ENCODE measurements at places on chromosomes 12 and 14.
A peak's percentile ranks its signal among the peaks of the same experiment; 100 is the strongest.

GRCh38 chr12:91985002-91985787 is 160.5 kb downstream of the BTG1 start:
- no peaks in the 10 kb centered on the region for H3K27me3 ChIP-seq
- H3K4me1 ChIP-seq: peaks cover 35% of the 10 kb centered on the region
- peak overlapping the region; percentile 6 for H3K4me3 ChIP-seq

GRCh38 chr12:74538491-74539258 is 1.0 kb downstream of the ATXN7L3B start:
- DNase-seq: no peak
- peaks cover 53% of the 10 kb centered on the region for H3K36me3 ChIP-seq
- H3K27me3 ChIP-seq: no peaks in the 10 kb centered on the region

- H3K4me3 ChIP-seq: no peak overlapping the region
- no peaks in the 10 kb centered on the region for H3K36me3 ChIP-seq
- H3K27ac ChIP-seq: no peak overlapping the region
Observed at GRCh38 chr14:97282210-97283004, 485.2 kb downstream of the VRK1 start.

GRCh38 chr12:131038961-131039950 is 85.5 kb downstream of the ADGRD1 start:
- DNase-seq: no peak
- no peaks in the 10 kb centered on the region for H3K27me3 ChIP-seq
- H3K4me1 ChIP-seq: peaks cover 23% of the 10 kb centered on the region
- no peak overlapping the region for H3K4me3 ChIP-seq
- H3K36me3 ChIP-seq: peaks cover 4% of the 10 kb centered on the region

DNA sequence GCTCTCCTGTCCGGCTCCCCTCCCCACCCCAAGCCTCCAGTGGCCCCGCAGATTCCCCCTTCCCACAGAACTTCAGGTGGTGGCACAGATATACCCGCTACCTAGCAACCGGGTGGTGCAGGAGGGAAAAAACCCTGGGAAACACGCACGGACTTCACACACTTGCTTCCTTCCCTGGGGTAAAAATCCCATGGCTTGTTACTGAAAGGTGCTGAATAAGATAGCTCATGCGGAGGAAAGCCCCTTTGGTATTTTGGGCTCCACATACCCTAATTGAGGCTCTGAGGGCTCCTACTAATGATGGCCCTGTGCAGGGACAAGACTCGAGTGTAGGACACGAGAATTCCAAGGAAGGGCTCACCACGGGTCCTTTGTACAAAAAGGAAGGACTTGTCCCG is 869 bp upstream of the RIMBP2 start:
- peak overlapping the region; percentile 88 for H3K4me3 ChIP-seq
- H3K27ac ChIP-seq: no peak overlapping the region
- no peaks in the 10 kb centered on the region for H3K36me3 ChIP-seq
- H3K27me3 ChIP-seq: peaks cover 19% of the 10 kb centered on the region
- DNase-seq: no peak
- peaks cover 30% of the 10 kb centered on the region for H3K4me1 ChIP-seq

GRCh38 chr14:72178517-72178916 is 246.3 kb downstream of the RGS6 start:
- H3K4me3 ChIP-seq: no peak overlapping the region
- DNase-seq: no peak
- H3K4me1 ChIP-seq: no peaks in the 10 kb centered on the region
- H3K27ac ChIP-seq: no peak overlapping the region
- no peaks in the 10 kb centered on the region for H3K27me3 ChIP-seq

GRCh38 chr14:100955201-100955600 is 51.7 kb upstream of the RTL1 start:
- H3K36me3 ChIP-seq: no peaks in the 10 kb centered on the region
- no peak for DNase-seq
- no peaks in the 10 kb centered on the region for H3K4me1 ChIP-seq
- H3K27me3 ChIP-seq: peaks cover 12% of the 10 kb centered on the region
- H3K4me3 ChIP-seq: no peak overlapping the region
- H3K27ac ChIP-seq: no peak overlapping the region

DNA sequence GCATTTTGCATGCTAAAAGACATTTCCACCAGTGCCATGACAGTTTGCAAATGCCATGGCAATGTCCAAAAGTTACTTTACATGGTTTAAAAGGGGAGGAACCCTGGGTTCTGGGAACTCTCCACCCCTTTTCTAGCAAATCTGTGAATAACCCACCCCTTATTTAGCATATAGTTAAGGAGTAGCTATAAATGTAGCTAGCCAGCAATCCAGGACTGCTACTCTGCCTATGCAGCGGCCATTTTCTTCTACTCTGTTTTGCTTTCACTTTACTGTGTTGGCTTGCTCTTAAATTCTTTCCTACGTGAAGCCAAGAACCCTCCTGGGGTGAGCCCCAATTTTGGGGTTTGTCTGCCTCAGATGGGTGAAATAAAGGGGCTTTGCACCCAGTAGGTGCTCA is 141.0 kb downstream of the PTPN11 start:
- no peaks in the 10 kb centered on the region for H3K36me3 ChIP-seq
- H3K4me3 ChIP-seq: no peak overlapping the region
- H3K4me1 ChIP-seq: no peaks in the 10 kb centered on the region

DNA sequence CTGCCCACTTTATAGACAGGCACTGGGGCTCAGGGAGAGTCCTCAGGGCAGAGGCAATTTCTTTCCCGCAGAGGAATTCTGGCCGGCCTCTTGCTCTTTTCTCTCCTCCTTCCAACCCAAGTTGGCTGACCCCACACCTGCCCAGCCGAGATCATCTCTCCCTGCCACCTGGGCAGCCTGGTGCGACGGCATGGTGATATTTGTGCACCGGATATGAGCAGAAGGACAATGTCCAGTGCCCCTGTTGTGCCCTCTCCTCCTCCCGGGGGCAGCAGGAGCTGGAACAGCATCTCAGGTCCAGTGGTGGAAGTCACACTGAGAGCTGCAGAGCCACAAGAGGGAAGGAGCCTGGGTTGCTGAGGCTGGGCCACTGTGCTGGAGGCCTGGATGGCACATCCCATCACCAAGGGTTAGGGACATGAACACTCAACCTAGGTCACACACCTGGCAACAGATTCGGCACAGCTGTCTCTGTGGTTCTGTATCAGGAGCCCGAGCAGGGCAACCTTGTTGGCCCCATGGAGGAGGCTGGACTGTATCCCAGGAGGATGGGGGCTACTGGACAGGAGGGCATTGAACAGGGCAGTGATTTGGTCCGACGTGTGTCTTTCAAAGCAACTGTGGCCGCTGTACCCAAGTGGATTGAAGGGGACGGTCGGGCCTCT is 57.7 kb upstream of the DIO3 start:
- H3K27me3 ChIP-seq: peaks cover 8% of the 10 kb centered on the region
- no peak for DNase-seq
- H3K4me3 ChIP-seq: no peak overlapping the region
- no peaks in the 10 kb centered on the region for H3K36me3 ChIP-seq
- no peak overlapping the region for H3K27ac ChIP-seq
- H3K4me1 ChIP-seq: no peaks in the 10 kb centered on the region

DNA sequence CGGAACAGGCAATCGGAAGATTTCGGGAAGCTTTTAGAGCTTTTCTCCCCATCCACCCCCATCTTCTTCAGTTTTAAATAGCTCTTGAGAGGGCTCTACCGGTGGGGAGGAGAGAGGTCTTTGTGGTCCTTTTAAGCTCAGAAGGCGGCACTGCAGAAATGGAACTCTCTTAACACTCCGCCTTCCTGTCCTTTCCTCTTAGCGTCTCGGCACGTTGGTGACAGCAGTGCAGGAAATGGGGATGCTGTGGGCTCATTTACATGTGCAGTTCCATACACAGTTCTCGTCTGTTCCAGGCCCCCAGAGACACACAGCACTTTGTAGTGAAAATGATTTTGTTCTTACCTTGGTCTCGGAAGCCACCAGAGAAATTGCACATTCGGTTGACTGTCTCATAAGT is 50.4 kb upstream of the RIN3 start:
- no peak overlapping the region for H3K4me3 ChIP-seq
- no peaks in the 10 kb centered on the region for H3K36me3 ChIP-seq
- H3K4me1 ChIP-seq: peaks cover 12% of the 10 kb centered on the region
- peak; percentile 34 for DNase-seq

GRCh38 chr14:101965770-101966722 is 1.7 kb downstream of the DYNC1H1 start:
- peaks cover 5% of the 10 kb centered on the region for H3K27me3 ChIP-seq
- peak overlapping the region; percentile 92 for H3K4me3 ChIP-seq
- peak overlapping the region; percentile 85 for H3K27ac ChIP-seq
- peaks cover 8% of the 10 kb centered on the region for H3K36me3 ChIP-seq
- H3K4me1 ChIP-seq: peaks cover 38% of the 10 kb centered on the region
